ENCODE measurements at places on chromosomes 7 and 10.

GRCh38 chr10:34473174-34474008 is 341.7 kb downstream of the PARD3 start:
- DNase-seq, result no peak

DNA sequence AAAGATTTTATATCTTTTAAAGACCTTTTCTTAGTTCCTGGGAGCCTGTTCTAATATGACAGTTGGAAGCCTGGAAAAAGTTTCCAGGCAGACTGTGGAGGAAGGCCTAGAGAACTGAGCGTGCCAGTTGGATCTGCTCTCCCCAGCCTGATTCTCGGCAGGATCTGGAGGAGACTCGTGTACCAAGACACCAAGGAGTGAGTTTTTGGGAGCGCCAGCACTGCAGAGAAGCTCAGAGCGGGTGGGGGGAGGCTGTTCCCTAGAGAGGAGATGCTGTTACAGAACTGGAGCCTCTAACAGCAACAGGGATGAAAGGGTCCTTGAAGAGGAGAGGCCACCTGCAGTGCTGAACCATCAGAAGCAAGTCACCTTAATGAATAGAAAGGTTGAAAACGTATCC is 52.9 kb downstream of the LYZL2 start:
- DNase-seq, result no peak

- DNase-seq, result no peak
These were observed 265.2 kb downstream of the SNX13 start for GRCh38 chr7:17674943-17675608.

- DNase-seq, result no peak
These were observed 1211.2 kb upstream of the SORCS1 start for GRCh38 chr10:108375691-108376090.

DNA sequence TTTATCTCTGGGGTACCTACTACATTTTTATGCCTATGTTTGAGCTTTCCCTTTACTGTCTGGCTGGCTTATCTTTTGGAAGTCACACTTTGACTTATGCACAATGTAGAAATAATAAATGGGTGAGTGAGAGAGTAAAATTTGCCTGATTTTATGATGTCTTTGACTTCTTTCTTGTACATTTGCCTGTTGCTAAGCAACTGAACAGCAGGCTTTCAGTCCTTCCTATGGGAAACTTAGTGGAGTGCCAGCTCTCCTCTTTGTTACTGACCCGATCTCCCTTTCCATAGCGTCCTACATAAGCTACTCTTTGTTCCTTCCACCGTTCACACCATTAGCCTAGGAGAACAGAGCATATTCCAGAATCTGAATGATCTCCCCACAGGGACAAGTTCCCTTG is 4.2 kb downstream of the TAS2R60 start:
- no peak for DNase-seq

DNA sequence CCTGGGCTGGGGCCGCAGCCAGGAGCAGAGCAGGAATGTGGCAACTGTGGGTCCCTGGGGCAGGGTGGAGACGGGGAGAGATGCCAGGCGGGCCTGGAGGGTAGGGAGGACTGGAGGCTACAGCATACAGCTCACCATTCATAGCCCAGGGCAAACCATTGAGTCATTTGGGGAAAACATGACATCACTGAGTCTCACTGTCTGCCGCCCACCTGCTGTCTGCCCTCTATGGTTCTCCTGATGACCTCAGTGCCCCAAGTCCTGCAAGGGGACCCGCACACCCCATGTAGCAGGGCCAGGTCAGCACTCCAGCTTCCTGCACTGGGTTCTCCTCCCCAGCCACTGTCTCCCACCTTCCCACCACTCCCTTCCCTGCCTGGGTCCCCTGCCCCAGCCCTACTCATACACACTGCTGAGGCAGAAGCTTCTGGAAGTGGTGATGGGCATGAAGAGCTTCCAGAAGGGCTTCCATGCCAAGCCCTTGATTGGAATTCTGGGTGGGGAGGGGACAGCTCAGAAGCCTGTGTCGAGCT is 10.4 kb downstream of the CHST3 start:
- no peak for DNase-seq

DNA sequence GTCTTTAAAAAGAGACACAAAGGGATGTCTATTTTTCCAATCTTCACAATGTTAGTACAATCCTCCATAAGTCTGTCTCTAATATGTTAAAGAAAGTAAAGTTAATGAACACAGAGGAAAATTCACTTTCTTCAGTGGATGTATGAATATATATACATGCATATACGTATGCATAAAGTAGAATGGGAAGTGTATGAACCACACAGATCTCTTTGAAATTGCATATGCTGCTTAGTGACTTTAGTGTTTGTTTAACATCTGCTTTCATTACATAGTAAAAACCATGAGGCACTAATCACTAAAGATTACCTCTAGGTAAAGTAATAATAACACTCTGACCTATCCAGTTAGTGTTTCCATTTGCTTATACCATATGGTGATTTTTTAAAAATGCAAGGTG is 451.2 kb downstream of the SEMA3D start:
- no peak for DNase-seq

DNA sequence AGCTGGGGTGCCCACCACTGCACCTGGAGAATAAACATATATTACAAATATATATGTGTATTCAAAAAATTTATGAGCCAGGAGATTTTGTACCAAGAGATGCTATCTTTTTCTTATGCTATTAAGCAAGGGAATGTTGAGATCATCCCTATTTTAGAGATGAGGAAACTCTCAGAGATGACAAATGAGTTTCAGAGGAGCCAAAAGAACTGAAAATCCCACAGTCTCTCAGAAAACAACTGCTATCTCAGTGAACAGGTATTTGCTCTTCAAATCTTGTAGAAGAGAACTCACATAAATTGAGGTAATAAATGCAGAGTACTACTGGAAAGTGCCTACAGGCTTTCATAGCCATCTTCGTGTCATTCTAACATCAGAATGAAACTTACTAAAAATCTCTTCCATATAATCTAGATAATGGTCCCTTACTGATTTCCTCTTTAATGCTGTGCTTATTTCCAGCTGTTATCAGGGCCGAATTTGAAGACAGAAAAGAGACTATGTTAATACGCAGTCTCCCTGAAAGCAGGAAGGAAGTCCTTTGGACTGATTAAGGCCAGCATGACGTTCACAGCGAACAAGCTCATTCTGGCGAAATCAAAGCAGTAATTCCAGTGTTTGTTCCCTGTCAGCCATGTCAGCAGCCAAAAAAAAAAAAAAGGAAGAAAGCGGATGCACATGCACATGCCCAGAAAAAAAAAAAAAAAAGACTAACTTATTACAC is 29.4 kb upstream of the ANAPC16 start:
- no peak for DNase-seq

GRCh38 chr7:102869195-102869594 is 43.6 kb upstream of the LRRC17 start:
- DNase-seq, result no peak

DNA sequence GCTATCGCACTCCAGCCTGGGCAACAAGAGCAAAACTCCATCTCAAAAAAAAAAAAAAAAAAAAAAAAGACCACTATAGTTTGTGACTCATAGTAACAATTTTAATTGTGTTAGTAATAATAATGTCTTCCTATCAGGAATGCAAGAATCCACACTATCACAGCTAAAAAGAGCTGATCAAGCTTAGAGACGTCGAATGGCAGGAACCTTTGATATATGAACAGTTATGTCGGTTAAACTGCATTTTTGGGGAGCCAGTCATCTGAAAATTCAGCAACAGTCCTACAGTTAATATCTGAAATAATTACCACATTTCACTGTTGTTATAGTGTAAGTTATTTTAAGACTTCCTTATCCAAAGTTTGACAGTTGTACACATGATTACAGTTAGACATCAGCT is 8.8 kb downstream of the PHYH start:
- DNase-seq, result no peak

Measured in NCI-H1694 treated with DMSO at 0.1 percent for 48 hours (cell line).